ENCODE measurements at places on chromosomes 1 and 21.
A peak's percentile ranks its signal among the peaks of the same experiment; 100 is the strongest.

DNA sequence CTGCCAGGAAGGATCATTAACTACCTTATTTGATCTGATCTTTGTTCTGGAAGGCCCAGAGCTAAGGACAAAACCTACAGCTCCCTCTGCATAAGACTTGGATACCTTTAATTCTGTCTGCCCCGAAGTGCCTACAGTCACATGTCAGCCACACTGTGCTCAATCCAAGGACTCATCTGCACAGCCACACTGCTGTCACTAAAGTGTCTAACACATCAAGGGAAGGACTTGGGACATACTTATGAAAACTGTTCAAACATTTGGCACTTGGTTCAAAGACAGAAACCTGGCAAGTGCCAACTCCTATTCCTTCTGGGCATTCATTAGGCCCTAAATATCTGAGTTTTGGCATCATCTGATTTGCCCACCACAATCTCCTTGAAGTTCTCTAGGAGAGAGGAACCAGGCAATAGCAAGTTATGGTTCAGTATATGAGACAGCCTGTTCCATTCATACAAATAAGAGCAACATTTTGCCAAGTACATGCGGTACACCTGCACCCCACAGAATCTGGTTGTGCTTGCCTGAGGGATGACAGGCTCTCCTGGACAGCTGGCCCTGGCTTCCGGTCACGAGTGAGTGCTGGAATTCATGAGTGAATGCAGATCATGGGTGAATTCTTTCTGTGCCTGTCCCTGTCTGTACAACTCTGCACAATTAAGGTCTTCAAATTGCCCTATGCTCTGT lies 105.9 kb downstream of the KCNK1 start:
- DNase-seq = no peak

GRCh38 chr1:228938537-228938901 lies 203.2 kb downstream of the RHOU start:
- DNase-seq = peak; percentile 58

- DNase-seq = no peak
Observed at GRCh38 chr1:36599828-36600227, 117.1 kb upstream of the CSF3R start.

DNA sequence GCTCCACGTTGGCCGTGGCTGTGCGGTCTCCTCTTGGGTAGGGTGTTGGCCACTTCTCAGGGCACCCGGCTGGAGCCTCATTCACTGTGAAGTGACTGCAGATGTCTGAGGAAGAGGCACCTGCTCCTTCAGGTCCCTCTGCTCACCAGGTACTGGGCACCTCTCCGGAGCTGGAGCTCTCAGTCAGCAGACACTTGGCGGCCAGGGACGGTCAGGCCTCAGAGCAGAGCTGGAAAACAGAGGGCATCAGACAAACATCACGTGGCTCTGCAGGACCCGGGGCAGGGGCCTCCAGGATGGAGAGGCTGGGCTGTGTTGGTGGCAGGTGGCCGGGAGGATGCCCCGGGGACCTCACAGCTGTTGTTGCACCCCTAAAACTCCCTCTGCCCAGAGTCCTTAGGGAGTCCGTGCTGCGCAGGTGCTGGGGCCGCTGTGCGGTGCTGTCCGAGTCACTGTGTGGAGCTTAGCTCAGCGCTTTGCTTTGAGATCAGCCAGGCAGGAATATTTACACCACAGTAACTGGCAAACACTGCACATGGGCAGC lies 59.7 kb downstream of the SLX9 start:
- DNase-seq = no peak

- DNase-seq = peak; percentile 23
Observed at GRCh38 chr1:201946224-201946908, at the start of gene LMOD1. LMOD1 (minus strand) TSS chr1:201946548; CDS start chr1:201946340, 208 bp downstream.

GRCh38 chr1:214280386-214281020 lies 456 bp upstream of the SMYD2 start:
- DNase-seq = peak; percentile 70

GRCh38 chr1:172460887-172461315 lies 17.0 kb upstream of the PIGC start:
- no peak for DNase-seq

GRCh38 chr1:29474274-29475244 lies 238.2 kb downstream of the PTPRU start:
- DNase-seq = no peak

DNA sequence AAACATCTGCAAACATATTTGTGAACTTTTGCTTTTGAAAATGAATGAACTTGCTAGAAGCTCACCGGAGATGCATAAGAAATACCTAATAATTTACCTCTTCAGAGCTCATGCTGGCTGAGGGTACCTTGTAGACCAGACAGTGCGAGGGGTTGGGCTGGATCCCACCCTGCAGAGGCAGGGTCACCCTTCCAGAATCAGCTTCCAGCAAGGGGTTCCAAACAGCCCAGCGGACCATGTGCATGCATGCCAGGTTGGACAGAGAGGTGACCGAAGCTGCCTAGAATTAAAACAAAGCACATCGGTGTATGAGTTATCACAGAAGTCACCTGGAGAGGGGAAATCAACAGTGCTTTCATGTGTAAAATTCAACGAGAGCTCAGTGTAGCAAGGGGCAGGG lies 59.2 kb downstream of the NPHP4 start:
- no peak for DNase-seq

DNA sequence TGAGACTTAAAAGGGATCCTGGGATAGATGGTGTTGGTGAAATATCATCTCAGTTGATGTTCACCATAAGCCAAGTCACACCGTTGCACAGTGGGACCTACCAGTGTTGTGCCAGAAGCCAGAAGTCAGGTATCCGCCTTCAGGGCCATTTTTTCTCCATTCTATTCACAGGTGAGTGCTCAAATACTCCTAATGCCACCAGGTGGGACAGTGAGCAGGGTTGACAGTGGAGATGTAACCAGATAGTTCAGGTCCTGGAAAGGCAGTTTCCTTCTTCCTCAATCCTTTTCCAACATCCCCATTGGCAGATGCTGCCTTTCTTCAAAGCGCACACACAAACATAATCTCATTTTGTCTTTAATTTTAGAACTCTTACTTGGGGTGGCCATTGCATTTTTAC lies 11.6 kb downstream of the CD160 start:
- no peak for DNase-seq

GRCh38 chr1:86273066-86273465 lies 116.5 kb upstream of the COL24A1 start:
- DNase-seq = no peak
